ENCODE measurements at places on chromosomes 6 and 20.

DNA sequence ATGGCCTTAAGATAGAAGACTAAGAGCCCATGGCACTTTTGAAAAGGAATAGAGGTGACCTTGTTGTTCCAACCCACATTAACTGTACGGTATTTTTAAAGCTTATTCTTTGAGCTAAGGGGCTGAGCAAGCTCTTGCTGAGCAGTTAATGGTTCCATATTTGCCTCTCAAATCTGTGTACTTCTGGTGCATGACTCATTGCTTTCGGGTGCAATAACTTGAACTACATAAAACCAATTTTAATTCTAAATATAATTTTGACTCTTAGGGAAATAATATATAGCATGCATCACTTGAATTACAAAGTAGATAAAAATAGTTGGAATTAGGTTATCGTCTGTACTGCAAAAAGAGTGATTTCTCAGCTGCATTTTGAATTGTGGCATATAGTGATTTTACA lies 348.1 kb upstream of the CITED2 start:
- no peak for DNase-seq

GRCh38 chr6:125114248-125114858 lies 39.2 kb upstream of the TPD52L1 start:
- DNase-seq, result peak; percentile 51

DNA sequence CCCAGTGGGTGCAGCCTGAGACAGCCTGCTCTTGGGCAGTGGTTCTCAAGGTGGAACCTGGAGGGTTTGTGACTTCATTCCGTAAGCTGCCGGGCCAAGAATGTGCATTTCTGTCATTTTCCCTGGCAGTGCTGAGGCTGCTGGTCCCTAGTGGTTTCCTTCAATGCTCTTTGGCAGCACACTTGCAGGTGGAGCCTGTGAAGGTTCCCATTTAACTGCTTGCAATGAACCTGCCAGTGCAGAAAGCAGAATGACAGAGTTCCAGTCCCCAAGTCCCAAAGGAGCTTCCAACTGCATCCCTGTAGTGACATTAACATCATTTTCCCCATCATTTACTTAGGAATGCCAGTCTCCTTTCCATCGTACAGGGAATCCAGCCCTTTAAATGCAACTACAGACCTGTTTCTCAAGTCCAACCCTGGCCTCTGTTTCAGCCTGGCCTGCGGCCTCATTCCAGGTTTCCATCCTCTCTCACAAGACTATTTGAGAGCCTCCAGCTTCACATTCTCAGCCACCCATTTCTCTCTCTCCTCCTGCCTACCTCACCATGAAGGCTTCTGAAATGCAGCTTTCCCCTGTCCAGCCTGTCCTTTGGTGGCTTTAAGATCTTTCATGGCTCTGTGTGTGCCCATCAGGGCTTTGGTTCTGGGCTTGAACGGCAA lies 149.7 kb upstream of the GGTLC1 start:
- DNase-seq, result no peak

DNA sequence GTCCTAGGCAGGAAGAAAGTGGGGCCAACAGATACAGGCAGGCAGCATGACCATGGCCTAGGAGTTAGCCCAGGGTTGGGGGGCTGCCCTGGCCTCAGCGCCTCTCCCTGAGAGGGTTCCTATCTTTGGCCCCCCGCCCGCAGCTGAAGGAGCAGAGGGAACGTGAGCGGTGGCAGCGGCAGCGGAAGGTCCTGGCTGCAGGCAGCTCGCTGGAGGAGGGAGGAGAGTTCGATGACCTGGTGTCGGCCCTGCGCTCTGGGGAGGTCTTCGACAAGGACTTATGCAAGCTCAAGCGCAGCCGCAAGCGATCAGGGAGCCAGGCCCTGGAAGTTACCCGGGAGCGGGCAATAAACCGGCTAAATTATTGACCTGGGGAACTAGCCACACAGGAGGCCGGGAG lies 32.6 kb downstream of the MOCS1 start:
- no peak for DNase-seq

DNA sequence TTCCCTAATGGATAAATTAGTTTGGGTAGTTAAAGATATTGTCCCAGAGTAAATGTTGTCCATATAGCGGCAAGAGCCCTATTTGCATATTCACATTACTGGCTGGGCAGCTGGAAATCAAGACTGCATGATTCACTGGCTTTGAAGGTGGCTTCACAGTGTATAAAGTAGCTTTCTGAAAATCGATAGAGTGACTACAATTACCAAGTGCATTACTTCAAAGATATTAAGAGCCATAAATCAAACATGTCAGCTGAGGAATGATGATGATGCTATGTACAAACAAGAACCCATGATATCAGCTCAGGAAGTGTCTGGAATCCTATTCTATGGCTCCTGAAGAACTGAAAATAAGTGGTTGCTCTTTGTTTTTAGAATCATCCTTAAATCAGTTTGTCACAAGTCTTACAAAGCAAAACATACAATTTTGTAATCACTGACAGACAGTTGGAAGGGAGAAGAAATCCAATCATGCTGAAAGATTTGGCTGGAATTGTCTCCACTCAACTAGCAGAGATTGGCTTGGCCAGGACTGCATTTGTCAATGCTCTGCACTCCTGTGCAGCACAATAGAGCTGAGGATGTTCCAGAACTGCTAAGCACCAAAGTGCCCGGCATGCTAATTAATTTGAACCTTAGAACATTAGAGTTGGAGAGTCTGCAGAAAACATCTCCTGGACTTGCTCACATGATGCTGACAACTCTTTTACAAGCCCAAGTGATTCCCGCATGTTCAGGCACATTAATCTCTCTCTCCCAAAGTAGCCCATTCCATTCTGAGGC lies 77.9 kb upstream of the B3GAT2 start:
- no peak for DNase-seq
